Substantia nigra (tissue), 51 donors: ENCODE measurements at places on chromosomes 1 and 21.

- no peak for DNase-seq
These were observed 189.7 kb downstream of the KCNH1 start for GRCh38 chr1:210944252-210944651.

DNA sequence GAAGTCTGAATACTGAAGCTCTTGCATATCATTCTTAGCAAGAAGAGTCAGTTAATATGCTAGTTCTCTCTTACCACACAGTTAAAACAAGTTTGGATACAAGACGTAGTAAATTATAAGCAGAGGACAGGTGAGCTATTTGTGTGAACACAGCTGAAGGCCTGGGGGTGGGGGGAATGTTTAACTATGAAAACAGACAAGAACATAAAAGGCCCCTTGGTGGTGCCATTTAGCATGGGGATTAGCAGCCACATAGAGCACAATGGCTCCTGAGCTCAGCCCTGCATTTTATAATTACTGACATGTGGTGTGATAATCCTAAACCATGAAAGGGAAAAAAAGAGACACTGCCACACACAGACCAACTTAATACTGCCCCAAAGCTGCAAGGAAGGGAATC, 94.8 kb downstream of the TGFBR3 start:
- DNase-seq = no peak

- no peak for DNase-seq
These were observed 6.2 kb upstream of the MIXL1 start for GRCh38 chr1:226217273-226217672.

DNA sequence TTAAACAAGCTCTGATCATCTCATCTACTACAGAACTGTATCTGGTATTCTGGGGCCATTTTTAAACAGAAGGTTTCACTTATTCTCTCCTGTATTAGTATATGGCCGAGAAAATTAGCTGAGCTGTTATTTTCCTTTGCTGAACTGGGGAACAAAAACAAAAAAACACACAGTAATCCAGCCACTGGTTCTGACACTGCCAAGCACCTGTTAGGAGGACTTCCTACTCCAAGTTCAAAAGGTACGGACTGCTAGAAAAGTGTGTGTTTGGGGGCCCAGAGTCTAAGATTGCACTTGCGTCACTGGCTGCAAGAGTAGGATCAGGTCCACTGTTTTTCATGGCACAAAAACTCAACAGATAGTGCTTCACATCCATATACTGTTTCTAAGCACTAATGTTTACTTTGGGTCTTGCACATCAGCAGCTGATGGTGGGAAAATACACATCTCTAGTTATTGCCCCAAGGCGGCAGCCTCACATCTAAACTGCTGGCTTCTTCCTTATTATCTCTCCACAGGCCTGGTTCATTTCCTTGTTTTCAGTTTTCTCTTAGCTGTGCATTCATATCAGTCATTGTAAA, 226.1 kb downstream of the FGGY start:
- no peak for DNase-seq

DNA sequence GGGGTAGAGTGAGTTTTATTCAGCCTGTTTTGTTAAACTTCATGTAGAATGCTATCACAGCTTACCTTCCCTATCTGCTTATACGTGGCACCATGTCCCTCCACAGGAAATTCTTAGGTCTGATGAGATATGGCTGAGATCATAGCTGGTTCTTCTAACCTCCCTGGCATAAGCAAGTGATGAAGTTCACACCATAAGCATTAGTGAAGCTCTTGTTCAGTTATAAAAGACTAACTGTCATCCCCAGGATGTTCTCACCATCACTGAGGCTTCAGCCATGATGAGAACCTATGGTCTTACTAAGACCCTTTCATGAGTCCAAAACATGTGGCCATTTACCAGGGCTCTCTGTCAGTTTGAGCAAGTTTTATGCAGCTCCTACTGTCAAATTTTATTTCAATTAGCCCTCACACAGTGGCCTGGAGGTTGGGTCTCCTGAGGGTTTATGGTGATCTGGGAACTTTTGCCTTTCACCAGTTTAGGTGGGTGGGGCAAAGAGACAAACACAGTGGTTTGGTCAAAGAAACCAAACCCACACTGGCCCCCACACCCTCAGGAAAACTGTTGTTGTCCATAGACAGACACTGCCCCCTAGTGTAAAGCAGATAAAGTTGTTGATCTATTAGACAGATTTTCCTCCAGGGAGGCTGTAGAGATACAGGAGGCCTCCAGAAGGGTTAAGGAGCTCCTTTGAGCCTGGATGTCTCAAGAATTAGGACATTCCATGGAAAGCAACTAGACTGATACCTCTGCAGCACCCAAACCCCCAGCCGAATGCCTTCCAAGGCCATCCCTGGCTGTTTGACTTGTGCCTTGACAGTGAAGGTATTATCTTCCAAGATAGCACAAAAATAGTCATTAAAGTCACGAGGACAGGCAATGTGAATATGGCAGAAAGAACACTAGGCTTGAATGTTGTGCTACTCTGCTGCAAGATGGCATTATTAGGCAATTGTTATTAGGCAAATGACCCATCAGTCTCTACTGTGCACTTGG, 5.0 kb downstream of the SLC22A15 start:
- no peak for DNase-seq

DNA sequence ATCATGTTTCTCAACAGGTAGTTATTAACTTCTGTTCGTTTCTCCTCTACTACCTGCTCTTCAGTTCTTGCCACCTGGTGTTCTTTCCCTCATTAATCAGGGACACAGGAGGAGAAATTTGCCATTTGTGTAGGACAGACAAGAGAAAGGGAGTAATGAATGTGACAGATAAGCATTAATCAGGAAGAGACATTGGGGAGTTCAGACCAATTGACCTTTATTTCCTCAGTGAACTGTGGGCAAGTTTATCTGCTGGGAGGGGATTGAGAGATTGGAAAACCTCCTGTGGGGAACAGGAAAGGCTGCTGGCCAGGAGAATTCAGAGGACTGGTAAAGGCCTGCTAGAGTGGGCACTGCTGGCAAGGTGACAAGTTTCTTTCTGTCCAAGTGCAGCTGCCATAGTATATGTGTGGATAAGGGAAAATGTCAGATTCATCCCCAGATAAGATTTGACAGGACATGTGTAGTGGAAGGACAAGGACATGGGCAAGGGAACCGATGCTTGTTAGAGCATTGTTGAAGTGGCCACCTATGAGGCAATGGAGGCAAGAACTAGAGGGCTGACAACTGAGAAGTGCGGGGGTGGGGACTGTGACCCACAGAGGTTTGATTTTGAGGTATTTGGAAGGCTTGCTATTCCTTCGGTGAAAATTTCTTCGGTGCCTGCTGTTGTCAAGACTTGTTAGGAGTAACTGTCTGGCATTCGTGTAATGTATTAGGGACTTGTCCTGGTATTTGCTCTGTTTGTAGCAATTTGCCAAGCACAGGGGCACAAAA, 12.6 kb downstream of the SZT2 start:
- DNase-seq = no peak

DNA sequence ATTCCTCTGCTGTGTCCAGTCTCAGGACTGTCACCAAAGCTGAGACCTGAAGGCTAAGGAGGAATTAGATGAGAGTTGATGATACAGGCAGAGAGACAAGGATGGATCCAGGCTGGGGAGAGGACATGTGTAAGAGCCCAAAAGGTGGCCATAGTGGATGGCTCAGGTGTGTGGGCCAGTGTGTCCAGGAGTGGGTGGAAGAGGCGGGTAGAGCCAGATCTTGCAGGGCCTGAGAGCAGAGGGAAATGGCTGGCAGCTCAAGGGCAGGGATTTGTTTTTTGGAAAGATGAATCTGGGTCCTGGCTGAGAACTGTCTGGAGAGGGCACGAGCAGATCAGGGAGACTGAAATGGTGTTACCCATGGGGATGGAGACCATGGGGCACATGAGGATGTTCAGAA, 38.1 kb downstream of the AZIN2 start:
- DNase-seq = no peak

DNA sequence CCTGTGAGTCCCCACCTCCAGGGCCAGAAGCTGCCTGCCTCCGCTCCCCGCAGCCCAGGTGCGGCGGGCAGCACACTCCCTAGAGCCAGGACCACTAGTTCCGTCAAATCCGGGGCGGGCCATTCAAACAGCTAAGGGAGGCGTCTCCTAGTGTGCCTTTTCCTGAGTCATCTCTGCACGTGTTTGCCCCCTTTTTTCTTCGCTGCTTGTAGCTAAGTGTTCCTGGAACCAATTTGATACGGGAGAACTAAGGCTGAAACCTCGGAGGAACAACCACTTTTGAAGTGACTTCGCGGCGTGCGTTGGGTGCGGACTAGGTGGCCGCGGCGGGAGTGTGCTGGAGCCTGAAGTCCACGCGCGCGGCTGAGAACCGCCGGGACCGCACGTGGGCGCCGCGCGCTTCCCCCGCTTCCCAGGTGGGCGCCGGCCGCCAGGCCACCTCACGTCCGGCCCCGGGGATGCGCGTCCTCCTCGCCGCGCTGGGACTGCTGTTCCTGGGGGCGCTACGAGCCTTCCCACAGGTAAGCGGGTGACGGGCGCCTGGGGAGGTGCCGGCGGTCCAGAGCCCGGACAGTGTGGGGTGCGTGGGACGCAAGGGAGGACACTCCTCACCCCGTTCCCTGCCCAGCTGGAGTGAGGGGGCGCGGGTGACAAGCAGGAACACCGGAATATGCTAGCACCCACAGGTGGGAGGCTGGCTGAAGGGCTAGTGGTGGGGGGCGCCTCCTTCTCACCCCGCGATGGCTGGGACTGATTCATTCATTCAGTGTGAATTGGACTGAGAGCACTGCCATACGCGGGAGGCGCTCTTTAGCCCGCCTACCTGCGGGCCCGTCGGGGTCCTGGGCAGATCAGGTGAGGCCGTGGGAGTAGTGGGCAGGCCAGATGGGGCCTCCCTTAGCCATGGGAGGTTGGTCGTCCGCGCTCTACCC, at the start of gene TNFRSF8:
Gene TNFRSF8, plus strand, starts transcription at position 163 of the 932 bp plus-strand sequence. Its CDS starts 296 bp downstream, at position 459.
- DNase-seq = no peak

GRCh38 chr1:177246710-177247580, 76.2 kb downstream of the BRINP2 start:
- no peak for DNase-seq

DNA sequence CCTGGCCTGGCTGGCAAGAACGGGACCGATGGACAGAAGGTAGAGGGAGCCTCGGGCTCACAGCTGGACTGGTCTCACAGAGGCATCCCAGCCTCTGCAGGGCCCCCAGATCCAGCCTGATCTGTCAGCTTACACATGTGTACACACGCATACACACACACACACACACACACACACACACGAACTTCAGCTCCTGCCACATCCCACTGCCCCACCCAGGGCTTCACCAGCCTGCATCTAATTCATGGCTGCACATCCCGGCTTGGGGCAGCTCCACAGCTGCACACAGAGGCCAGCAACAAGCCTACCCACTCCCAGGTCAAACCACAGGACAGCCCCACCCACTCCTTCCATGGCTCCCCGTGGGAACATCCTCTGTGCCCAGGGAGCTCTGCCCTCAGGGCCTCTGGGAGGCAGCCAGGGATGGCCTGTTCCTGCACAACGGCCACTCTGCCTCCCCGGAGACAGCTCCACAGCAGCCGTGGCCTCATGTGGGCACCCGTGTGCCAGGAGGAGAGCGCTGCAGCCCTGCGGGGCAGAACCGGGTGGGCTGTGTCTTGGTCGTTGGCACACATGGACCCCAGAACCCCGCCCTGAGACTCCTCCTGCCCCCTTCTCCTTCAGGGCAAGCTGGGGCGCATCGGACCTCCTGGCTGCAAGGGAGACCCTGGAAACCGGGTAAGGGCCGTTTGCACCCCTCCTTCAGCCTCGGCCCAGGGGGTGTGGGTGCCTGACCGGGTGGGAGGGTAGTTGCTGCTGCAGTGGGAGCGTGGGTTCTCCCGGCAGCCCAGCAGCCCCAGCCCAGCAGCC, 19.1 kb downstream of the COL6A2 start:
- no peak for DNase-seq

DNA sequence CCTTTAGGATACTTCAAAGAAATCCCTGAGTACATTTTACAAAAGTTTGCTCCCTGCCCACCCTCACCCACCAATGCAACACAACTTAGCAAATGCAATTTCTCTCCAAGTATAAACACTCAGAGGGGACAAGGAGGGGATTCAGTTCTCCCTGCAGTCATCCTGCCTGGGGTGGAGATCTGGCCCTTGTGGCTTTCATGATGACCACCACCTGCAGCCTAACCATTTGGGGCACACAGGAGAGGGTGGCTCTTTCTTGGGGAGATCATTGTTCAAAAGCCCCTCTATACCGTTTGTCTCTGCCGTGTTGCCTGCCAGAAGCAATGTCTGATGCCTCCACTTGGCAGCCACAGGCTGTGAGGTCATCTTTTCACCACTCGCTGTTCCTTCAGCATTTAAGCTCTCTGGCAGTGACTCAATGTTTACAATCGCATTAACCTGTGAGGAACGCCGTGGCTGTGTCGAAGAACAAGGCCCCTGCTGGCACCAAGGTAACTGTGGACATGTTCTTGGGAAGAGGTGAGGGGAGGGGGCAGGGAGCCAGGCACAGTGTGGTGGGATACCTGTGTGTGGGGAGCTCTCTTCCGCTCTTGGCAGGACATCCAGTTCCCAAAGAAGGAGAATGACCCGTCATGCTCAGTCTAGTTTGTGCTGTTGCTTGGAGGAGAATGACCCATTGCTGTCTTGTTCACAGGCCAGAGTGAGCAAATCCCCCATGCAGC, 103.9 kb upstream of the DUSP10 start:
- no peak for DNase-seq

- DNase-seq = no peak
These were observed 21.1 kb downstream of the SYNC start for GRCh38 chr1:32681509-32681908.

- no peak for DNase-seq
These were observed 27.8 kb downstream of the SDC3 start for GRCh38 chr1:30880678-30881318.

GRCh38 chr1:203534012-203534411, 40.1 kb downstream of the OPTC start:
- DNase-seq = no peak

GRCh38 chr1:204077979-204078696, 5.2 kb downstream of the SOX13 start:
- peak; percentile 43 for DNase-seq

GRCh38 chr1:21705303-21705980, 36.3 kb upstream of the RAP1GAP start:
- DNase-seq = peak; percentile 23

GRCh38 chr21:35428001-35428320, 378.9 kb upstream of the RUNX1 start:
- no peak for DNase-seq

DNA sequence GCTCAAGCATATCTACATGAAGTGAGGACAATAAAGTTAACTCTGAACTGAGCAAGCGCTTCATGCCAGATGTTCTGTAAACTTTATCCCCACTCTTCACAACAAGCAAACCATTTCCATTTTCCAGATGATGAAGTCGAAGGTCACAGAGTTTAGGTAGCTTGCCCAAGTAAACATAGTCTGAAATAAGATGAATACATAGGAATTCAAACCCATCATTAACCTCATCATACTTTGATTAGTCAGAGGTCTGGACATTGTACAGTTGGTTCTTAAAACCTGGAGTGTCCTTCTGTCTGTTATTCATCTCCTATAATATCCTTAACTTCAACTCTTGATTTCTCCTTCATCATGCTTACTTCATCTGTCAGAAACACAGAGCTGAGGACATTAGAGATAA, 180.3 kb upstream of the C8B start:
- no peak for DNase-seq
